ENCODE measurements at places on chromosomes 6 and 20.

DNA sequence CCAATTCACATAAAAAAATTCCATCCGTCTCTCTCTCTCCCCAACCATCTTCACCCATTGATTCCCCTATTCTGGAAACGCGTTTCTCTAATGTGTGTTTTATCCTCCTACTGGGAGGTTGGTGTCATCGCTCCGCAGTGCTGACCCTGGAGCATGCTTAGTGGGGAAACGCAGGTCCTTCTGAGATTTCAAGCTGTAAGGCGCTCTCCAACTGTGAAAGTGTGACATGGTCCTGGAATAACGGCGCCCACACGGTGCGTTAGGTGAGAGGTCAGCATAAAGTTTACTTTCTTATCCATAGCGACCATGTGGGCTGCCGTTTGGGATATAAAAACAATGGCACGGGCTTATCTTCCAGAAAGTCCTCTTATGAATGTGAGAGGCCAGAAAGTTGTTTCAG, 123.9 kb downstream of the WDR27 start:
- DNase-seq = no peak

DNA sequence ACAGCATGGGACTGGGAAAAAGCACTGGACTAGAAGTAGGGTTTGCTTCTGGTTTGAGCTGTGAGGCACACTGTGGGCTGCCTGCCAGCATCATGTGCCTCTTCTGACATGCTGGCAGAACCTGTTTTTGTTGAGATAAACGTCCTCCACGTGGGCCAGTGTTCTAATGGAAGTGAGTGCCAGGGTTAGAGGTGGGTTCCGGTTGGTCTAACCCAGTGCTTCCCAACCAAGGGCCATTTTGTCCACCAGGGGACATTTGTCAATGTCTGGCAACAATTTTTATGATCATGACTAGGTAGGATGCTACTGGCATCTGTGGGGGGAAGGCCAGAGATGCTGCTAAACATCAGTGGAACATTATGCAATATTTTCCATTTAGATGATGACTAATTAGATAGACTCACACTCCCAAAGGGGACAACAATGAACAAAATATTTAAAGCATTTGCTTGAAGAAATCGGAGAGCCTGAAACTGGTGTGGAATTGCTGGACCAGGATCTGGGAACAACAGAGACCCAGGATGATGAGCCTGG, 7.8 kb upstream of the APMAP start:
- DNase-seq = no peak

- peak; percentile 79 for DNase-seq
These were observed 550.5 kb upstream of the MARCKS start for GRCh38 chr6:113306552-113307145.

GRCh38 chr6:126535138-126535537, 195.2 kb downstream of the CENPW start:
- DNase-seq = no peak

DNA sequence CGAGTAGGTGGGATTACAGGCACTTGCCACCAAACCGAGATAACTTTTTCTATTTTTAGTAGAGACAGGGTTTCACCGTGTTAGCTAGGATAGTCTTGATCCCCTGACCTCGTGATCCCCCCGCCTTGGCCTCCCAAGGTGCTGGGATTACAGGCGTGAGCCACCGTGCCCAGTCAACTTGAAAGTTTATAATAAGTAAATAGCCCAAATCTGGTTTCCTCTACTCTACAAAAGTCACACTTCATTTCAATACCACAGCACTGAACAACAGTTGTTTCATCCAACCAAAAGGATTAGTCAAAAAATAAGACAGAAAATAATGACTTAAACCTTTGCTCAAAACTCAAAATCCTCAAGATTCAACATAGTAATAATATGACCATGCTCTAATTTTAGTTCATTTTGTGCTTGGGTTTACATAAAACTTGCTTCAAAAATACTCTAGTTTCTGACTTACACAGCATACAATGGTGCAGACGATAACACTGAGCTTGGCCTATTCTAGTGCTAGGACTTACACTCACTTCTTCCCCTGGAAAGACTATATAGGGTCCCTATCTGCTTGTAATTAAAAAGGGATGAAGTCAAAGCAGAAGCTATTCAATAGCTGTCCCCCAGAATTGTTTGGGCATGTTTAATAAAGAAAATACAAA, 56.7 kb downstream of the NT5E start:
- no peak for DNase-seq

DNA sequence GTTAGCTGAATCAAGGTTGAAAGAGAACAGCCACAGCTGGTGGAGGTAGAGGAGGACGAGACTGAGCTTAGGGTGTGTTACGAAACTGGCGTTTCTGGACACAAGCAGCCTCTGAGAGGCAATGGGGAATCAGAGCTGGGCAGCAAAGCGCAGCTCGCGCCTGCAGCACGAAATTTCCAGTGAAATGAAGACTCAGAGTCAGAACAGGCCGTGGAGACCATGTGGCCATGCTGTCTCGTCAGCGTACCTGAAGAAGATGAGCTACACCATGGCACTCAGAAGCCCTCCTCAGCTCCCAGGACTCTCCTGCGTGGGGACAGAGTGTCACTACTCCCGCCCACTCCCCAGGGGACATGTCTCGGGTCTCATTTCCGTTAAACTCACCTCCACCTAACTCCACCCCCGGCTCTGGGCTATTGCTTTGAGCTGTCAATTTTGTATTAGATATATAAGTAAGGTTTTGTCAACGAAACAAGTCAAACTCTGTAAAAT, 256.9 kb downstream of the ERMARD start:
- DNase-seq = no peak

DNA sequence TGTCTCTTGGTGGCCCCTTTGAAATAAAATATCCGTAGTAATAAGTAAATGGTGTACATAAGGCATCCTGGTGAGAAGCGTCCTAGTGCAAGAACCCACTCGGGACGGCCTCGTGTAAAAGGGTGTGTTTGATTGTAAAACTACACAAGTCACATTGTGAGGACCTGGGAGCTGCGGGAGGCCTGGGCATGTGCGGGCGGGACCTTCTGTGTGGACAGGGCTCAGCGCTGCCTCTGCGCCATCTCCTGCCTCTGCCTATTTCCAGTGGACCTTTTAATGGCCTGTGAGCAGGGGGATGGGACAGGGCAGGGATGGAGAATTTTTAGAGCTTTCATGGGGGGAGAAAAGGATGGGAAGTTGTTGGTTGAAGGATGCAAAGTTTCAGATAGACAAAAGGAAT, 25.3 kb upstream of the KIF25 start:
- no peak for DNase-seq

- no peak for DNase-seq
These were observed 102.9 kb upstream of the KCNG1 start for GRCh38 chr20:51125780-51126179.

- peak; percentile 4 for DNase-seq
These were observed 570.0 kb downstream of the TBC1D32 start for GRCh38 chr6:120764312-120764711.

DNA sequence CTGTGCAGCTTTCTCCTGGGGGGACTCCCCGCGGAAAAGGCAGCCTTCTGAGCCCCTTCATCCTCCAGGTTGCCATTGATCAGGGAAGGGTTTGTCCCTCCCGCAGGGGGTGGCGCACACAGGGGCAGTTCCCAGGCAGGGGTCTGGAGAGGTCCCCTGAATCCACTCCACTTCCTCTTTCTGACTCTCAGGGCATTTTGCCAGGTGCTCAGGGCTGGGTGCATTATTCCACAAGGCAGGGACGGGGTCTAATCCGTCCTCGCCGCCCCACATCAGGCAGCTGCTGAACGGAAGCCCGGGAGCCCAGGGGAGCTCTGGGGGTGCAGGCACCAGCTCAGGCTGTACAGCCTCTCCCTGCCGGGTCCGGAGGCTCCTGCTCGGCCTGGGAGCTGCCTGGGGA, 180.9 kb downstream of the TTLL2 start:
- no peak for DNase-seq

- DNase-seq = no peak
These were observed 17.4 kb downstream of the ADNP start for GRCh38 chr20:50913690-50914375.

DNA sequence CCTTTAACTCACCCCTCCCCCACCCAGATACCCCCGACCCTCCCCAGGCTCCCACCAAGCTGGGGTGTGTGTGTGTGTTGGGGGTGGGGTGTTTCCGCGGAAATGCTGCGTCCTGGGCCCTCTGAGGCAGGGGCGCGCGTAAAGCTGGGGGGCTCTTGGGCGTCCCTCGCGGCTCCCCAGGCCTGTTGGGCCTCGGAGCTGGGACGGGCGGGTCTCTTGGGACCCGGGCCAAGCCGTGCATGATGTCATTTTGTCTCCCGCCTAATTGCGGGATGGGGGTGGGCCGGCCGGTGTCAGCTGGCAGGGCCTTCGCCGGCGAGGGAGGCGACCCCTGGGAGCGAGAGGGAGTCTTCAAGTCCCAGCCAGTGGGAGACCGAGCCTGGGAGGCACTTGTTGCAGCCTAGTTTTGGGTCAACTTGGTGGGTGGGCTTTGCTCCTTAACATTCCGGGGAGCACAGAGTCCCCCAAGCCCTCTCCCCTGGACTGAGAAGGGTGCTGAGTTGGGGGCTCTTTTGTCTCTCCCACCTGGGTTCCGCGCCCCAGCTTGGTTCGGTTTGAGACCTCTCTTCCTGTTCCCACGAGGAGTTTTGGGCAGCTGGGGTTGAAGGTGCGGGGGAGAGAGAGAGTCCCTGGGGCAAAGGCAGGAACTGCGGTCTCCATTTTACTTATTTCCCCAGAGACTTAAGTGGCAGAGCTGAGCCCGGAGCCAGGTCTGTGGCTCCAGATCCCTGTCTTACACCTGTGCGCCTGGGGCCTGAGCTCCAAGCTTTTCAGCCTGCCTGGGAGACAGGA, 623 bp downstream of the MYBL2 start:
- DNase-seq = no peak

DNA sequence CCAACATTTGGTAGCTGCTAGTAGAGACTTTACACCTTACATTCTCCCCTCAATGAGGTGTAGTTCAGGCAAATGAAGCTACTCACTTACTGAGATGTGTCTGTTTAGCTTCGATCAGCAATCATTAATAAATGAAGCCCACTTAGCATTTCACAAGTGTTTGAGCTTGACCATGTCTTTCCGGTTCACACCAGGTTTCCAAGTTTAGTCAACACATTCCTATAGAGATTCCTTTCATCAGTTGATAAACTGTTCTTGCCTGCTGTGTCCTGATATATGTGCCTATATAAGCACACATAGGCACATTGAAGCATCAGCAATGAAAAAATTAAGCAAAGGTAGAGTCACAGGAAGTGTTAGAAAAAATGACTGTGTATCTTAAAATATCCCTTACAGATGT, 150.0 kb downstream of the BTBD3 start:
- peak; percentile 17 for DNase-seq

DNA sequence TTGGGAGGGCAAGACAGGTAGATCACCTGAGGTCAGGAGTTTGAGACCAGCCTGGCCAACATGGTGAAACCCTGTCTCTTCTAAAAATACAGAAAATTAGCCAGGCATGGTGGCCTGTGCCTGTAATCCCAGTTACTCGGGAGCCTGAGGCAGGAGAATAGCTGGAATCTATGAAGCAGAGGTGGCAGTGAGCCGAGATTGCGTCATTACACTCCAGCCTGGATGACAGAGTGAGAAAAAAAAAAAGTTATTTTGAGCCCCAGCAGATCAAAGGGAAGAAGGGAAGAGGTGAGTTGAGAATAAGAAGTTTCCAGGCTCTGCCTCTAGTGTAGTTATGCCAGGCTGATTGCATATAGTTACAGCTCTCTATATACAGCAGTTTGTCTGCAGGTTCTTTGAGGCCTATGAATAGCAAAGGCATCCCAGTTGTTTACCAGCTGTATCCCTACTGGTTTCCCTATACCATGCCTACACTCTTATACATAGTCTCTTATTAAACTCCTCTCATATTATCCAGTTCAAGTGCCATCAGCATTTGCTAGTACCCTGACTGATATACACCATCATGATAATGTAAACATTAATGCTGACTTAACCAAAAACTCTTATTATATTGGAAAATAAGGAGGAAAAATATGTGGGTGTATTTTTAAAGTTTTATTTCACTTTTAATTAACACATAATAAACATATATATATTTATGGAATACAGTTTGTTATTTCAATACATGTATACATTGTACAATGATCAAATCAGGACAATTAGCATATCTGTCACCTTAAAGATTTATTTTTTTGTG, 823.6 kb upstream of the ADGRB3 start:
- DNase-seq = no peak
